Stimulated activated CD8-positive, alpha-beta memory T cell treated with anti-CD3 and anti-CD28 coated beads, Interleukin-15, amount 100 ng/mL, for 4 hours (primary cell): ENCODE measurements at places on chromosomes 11 and 22.

- no peak for DNase-seq
These were observed 8.8 kb downstream of the ZBED4 start for GRCh38 chr22:49862496-49862776.

GRCh38 chr22:50723991-50724390 is 14.0 kb upstream of the ACR start:
- DNase-seq = no peak

GRCh38 chr11:76805206-76805913 is 22.2 kb downstream of the TSKU start:
- DNase-seq = no peak

DNA sequence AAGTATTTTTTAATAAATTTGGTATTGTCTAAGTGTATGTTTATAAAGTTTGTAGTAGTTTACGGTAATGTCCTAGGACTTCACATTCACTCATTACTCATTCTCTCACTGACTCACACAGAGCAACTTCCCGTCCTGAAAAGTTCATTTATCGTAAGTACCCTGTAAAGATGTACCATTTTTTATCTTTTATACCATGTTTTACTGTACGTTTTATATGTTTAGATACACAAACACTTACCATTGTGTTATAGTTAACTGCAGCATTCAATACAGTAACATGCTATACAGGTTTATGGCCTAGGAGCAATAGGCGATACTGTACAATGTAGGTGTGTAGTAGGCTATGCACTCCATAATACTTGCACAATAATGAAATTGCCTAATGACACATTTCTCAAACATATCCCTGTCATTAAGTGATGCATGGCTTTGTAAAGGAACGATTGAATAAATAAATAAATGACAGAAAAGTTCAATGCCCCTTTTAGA is 12.5 kb upstream of the CARD18 start:
- DNase-seq = no peak

GRCh38 chr22:49797706-49798105 is 30.0 kb downstream of the BRD1 start:
- no peak for DNase-seq

- DNase-seq = no peak
These were observed 369.6 kb downstream of the TENM4 start for GRCh38 chr11:79071190-79071589.

DNA sequence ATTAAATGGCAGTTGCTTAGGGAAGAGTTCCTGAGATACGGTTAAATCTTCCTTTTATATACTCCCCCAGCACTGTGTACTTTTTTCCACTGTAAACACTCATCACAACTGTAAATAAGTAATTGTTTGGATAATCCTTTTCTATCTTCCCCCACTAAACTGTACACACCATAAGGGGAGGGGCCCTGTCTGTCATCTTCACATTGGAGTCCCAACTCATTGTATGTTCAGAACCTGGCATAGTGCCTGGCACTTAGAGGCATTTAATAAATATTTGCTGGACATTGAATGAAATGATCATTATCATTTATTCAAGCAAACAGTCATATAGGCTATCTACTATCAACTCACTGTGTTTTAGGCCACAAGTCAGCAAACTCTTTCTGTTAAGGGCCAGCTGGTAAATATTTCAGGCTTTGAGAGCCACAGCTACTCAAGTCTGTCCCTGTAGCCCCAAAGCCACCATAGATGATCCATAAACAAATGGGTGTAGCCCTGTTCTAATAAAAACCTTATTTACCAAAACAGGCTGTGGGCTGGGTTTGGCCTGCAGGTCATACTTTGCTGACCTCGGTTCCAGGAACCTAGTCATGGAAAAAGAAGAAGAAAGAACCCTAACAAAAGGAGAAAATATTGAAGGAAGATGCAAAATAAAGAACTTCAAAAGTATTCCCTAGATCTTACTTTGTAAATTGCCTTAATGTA is 70.0 kb downstream of the AMOTL1 start:
- no peak for DNase-seq

GRCh38 chr11:73182824-73183321 is 35.2 kb upstream of the P2RY2 start:
- no peak for DNase-seq

DNA sequence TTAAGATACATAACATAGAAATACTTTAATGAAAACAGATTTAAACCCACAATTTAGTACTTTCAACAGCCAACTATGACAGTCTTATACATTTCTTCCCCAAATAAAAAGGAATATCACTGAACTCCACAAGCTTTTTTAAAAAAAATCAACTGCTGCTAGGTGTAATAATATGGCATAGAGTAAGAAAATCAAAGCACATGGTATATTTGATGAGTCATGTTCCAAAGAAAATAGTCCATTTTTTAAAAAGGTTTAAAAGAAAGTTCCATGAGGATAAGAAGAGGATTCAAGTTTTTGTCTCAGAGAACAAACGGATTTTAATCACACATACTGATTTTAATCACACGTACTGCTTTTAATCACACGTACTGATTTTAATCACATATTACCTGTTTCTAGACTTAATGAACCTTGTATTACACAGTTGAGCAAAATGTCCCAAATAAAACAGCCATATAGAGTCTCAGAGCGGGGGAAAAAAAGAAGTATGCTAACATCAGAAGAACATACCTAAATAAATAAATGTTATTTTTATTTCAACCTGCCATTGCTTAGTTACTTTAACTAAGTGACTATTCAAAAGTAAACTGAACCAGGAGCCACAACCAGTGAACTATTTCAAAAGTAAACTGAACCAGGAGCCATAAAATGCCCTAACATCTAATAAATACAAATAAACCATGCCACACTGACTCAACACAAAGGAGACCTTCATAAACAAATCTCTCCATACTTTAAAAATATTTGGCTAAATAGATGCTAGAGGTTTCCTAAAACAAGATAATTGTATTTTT is 198.4 kb downstream of the SBF2 start:
- DNase-seq = no peak

GRCh38 chr22:50261615-50262459 is at the start of gene MAPK12:
MAPK12 (minus strand) TSS chr22:50261683; CDS start chr22:50261509, 174 bp downstream.
- no peak for DNase-seq

DNA sequence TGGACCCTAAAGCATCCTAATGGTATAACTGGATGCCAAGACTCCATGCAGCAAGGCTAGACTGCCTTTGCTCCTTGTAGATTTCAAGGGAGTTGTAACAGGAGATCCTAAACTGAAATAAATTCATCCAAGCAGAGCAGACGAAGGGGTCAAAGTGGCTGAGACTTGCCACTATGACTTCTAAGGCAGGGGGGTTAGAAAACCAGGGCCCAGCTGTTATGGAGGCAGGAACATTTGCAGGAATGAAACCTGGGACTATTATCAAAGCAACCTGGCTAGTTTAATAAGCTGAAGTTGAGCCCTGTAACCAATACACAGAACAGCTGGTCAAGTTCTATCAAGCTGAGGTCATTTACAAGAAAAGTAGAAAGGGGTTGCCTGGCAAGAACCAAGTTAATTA is 122.2 kb upstream of the TRPC6 start:
- no peak for DNase-seq

GRCh38 chr22:46017166-46017565 is 40.2 kb upstream of the WNT7B start:
- no peak for DNase-seq

GRCh38 chr11:131896978-131897615 is 526.7 kb downstream of the NTM start:
- no peak for DNase-seq

- no peak for DNase-seq
These were observed 18.9 kb upstream of the GDPD4 start for GRCh38 chr11:77320351-77320750.

DNA sequence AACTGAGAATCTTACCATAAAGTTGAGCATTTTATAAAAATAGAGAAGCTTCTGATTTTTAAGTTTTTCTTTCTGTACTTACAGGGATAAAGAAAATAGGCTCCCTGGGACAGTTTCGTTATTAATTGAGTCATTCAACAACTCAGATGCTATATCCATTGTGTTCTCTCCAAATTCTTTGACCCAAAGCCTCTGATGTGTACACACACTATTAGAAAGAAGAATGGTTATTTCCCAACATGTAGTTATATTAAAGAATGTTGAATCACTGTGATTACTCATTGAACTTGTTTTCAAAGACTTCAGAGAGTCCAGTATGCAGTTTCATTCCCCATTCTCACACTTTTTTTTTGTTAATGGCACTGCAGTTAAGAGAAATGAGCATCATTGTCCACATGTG is 734.3 kb upstream of the ARHGAP42 start:
- DNase-seq = no peak

DNA sequence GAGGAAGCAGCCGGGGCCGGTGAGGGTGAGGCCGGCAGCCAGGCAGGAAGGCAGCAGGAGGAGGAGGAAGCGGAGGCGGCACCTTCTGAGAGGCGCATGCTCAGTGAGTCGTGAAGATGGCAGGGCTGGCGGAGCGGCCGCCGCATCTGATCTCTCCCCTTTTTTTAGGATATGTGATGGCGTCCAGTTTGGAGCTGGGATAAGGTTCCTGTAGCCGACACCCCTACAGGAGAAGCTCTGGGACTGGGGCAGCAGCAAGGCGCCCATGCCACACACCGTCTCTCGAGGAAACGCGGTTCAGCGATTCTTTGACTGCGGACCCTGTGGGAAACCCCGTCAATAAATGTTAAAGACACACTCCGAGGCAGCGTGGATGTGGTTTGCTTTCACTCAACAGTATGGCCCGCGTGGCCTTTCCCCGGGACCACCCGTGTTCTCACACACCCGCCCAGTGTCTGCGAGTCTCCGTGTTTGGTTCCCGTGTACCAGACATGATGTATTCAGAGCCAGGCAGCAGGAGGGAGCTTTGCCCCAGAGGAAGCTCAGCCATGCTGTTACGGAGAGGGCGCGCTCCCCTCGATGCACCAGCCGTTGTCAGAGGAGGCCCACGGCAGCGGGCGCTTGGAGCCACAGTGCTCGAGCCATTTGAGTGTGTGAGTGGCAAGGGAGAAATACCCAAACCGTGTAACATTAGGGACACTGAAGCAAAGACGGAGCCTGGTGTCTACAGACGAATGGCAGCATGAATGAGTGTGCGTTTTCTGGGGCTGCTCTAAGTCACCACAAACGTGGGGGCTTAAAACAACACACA is 27.7 kb upstream of the PARVB start:
- peak; percentile 51 for DNase-seq

- DNase-seq = no peak
These were observed 12.9 kb downstream of the RNF141 start for GRCh38 chr11:10528121-10528520.

DNA sequence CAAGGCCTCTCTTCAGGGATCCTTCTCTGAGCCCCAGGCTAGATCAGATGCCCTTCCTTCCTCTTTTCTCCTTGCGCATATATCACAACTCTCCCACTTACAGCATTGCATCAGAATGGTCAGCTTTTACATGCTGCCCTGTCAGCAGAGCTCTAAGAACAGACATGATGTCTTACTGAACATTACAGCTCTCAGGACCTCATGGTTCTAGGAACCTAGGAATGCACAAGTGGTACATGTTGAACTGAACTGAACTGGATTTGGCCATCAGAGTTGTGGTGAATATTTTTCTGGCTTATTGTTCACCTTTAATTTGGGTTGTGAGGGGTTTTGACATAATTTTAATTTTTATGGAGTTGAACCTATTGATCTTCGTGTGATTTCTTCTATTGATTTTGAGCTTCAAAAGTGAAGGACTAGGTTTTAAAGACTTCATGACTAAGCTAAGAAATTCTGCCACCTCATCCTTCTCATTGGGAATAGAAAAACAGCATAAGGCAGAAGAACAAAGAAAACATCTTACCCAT is 37.7 kb upstream of the SPON1 start:
- no peak for DNase-seq

DNA sequence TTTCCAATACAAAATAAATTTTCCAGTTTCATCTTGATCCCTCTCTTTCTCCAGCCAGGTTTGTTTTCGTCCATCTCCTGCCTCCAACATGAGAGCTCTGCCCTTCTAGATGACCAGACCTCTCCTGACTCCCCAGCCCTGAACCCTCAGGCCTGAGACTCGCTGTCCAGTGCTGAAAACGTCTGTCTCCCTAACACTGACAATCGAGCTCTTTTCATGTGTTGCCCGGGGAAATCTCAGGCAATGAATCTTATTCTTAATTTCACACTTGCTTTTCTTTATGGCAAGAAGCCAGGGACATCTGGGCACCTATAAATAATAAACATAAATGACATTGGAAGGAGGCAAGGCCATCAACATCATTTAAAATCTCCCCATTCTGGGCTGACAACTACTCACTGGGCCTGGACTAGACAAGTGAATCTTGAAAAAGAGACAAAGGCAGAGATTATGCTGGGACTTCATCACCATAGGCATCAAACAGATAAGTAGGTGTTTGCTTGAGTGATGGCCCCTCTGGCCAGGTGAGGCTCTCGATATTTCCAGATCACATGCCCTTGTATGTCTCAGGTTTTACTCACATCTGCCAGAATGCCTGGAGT is 274.5 kb upstream of the B3GAT1 start:
- no peak for DNase-seq

DNA sequence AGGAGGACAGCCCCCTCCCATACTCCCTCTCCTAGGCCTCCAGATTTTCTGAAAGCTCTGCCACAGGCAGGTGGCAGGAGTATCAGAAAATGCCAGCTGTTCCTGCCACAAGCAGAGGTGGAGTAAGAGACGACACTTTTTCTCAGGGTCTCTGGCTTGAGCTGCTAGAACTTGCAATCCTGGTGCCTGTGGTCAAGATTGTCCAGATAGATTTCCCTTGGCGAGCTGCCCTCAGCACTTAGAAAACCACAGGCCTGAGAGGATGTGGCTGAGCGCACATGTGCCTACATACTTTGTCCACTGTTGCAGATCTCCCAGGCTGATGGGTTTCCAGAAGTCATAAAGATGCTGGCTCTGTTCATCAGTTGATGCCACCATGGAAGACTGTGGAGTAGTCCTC is 65.7 kb upstream of the NAV2 start:
- DNase-seq = no peak
